Suprapubic skin (tissue), 4 donors: ENCODE measurements at places on chromosomes 6 and 20. TPM values are rescaled to one million over a fixed set of nuclear protein-coding genes. Genes with fewer than 3 reads are reported as not detected.

DNA sequence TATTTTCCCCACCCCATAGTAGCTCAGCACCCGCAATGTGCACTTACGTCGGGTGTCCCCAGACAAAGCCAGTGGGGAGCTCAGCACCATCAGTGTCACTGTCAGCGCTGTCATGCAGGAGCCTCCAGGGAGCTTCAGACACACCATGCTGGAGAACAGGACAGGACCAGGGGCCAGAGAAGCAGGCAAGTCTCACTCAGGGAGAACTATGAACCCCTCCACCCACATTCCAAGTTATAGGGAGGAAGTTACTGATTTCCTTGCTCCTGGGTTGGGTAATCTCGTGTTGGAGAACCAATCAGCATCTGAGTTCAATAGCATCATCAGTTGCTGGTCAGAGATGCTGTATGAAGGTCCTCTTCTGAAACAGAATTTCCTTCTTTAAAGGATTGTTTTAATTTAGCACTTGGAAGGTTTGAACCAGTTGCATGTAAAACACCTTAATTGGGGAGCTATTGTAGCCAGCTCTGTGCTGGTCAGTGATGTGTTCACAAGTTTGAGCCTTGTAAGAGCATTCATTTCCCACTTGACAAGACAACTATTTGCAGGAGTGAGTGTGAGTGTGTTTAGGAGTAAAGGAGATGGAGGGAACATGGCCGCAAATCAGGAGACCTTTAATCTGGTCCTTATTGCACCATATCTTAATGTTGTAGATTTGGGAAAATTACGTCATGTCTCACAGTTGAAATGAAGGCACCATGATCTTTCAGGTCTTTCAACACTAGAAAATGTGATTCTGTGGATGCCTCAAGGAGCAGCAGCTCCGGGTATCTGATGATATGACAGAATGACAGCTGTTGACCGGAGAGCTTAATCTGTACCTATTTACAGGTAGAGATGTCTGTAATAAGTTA, at the start of gene HLA-DRB1:
HLA-DRB1 (minus strand) TSS at position 253 of the 854 bp plus-strand sequence; CDS start at position 147, 106 bp downstream.
- no peaks in the 10 kb centered on the region for H3K36me3 ChIP-seq
- H3K27me3 ChIP-seq, result no peaks in the 10 kb centered on the region
- no peak for DNase-seq
- H3K4me3 ChIP-seq, result no peak within 1 kb of the TSS
- H3K27ac ChIP-seq, result no peak within 1 kb of the TSS

Gene TFAP2C
- total RNA-seq, result 89.1 TPM

DNA sequence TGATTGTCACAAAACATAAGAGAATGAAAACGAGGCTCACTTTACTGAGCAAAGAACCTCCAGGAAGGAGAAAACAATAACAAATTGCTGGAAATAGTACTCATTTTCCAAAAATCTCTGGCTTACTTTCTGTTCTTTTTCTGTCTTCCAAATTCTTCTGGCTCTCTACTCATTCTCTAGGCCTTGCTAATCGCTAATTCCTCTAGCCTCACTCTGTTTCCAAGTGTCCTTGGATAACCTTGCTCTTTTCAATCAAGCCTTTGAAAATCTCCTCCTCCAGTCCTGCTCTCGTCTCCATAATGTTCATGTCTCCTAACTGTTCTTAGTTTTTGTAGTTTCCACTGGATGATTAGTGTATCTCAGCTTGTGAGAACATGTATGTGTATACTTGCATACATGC, 96.2 kb upstream of the MAP7 start:
- no peak overlapping the region for H3K27ac ChIP-seq
- no peaks in the 10 kb centered on the region for H3K36me3 ChIP-seq
- DNase-seq, result no peak
- no peaks in the 10 kb centered on the region for H3K27me3 ChIP-seq
- H3K4me3 ChIP-seq, result no peak overlapping the region

DNA sequence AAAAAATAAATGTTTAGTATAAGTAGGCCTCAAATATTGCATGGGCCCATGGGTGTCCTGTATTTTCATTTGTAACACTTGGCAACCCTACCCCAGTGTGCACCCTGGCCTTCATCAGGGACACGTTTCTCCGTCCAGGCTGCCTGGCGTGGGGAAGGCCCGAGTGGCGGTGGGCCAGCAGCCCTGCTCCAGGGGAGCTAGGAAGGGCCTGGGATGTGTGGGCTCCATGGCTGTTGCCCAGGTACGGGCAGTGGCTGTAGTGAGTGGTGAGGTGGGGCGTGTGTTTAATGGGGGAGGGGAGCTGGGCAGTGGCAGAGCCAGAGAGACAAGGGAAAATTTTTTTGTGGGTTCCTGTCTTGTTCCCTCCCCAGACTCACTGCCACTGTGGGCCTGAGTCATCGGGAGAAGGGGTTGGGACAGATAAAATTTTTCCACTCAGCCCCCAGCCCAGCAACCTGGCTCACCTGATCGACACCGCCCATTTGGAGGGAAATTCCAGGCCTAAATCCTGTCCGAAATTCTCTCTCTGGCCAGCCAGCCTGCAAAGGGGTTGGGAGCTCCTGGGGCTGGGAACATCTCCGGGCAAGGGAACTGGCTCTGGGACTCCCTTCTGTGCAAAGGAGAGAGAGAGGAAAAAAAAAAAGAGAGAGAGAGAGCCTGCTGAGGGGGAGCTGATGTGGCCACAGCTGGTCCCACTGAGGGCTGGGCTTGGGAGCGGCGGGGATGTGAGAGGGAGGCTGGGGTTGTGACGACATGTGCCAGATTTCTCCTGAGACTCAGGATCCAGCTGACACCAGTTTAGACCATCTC, 32.5 kb upstream of the VEGFA start:
- no peaks in the 10 kb centered on the region for H3K36me3 ChIP-seq
- DNase-seq, result peak; percentile 47
- H3K27ac ChIP-seq, result no peak overlapping the region
- H3K4me1 ChIP-seq, result peaks cover 4% of the 10 kb centered on the region
- H3K27me3 ChIP-seq, result no peaks in the 10 kb centered on the region

DNA sequence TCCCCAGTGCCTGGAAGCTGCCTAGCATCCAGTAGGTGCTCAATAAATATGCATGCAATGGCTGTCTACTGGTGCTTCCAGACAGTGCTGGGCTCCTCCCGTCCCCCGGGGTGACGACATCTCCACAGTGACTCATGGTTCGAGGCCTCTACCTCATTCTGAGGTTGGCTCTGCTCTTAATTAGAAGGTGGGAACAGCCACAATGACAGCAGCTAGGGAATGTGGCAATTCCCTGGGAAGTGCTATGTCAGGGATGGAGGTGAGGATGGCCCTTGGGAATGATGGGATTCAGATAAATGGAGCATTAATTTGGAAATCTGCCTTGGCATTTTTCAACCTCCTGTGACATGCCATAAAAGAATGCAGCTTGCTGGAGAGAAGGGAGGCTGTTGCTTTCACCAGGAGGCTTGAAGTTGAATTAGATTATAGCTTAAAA, 43.5 kb upstream of the NFATC2 start:
- H3K4me1 ChIP-seq, result no peaks in the 10 kb centered on the region
- H3K27ac ChIP-seq, result no peak overlapping the region
- no peak overlapping the region for H3K4me3 ChIP-seq
- H3K36me3 ChIP-seq, result no peaks in the 10 kb centered on the region
- DNase-seq, result no peak

Gene POLR3F
- total RNA-seq, result 7.2 TPM

Gene HLA-DQB1
- 1.6 TPM for total RNA-seq

GRCh38 chr6:135655055-135655454, 157.5 kb upstream of the AHI1 start:
- no peaks in the 10 kb centered on the region for H3K27me3 ChIP-seq
- no peak overlapping the region for H3K27ac ChIP-seq
- no peaks in the 10 kb centered on the region for H3K36me3 ChIP-seq
- no peak for DNase-seq
- no peak overlapping the region for H3K4me3 ChIP-seq
- H3K4me1 ChIP-seq, result no peaks in the 10 kb centered on the region

- H3K4me3 ChIP-seq, result peak overlapping the region; percentile 70
- H3K27me3 ChIP-seq, result no peaks in the 10 kb centered on the region
- DNase-seq, result no peak
Measured at GRCh38 chr6:144007478-144008119, 460 bp downstream of the PLAGL1 start.

DNA sequence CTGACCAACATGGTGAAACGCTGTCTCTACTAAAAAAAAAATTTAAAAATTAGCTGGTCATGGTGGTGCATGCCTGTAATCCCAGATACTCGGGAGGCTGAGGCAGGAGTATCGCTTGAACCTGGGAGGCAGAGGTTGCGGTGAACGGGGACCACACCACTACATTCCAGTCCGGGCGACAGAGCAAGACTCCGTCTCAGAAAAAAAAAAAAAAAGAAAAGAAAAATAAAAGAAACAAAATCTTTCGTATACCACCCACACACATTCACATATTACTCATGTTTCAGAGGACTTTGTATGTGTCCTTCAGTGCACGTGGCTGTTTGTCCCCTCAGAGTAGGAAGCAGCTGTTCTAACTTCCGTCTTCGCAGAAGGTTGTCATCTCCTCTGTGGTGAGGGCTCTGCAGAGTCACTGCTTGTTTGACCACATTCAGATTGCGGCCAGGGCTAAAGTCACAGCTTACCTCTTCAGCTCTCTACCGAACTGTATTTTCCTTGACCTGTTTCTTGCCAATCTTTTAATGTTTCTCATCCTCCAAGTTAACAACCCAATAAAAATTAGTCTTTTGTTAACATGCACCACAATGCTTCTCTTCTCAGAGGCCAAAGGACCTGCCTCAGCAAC, 36.6 kb upstream of the HIVEP1 start:
- no peak overlapping the region for H3K4me3 ChIP-seq
- DNase-seq, result no peak
- H3K36me3 ChIP-seq, result no peaks in the 10 kb centered on the region
- H3K4me1 ChIP-seq, result peaks cover 20% of the 10 kb centered on the region

DNA sequence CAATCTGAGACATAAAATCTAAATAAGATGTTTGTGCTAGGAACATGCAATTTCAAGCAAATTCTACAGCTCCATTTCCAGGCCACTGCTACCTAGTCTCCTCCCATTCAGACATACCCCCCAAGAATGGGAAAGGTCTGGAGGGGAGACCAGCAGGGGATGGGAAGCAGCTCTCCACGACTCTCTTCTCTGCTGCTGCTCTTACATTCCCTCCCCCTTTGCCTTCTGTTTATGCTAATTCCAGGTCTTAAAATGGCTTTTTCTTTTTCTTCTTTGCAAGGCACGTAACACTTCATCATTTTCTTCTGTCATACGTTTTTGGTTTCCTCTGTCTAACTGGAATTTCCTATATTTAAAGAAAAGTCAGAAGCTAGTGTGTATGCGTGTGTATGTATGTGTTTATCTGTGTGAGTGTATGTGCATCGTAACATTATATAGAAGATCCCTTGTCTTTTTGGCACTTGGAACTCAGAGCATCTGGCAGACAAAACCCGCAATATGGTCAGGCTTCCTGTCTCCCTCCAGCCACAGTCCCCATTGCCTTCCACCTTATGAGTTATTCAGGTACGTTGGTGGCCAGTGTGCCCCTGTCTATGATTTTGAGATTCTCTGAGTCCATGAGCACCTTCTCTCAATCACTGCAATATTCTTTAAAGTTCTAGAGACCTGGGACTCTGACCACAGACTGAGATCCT, 493.7 kb downstream of the BTBD3 start:
- no peak overlapping the region for H3K4me3 ChIP-seq
- no peak overlapping the region for H3K27ac ChIP-seq
- no peaks in the 10 kb centered on the region for H3K27me3 ChIP-seq
- DNase-seq, result no peak
- H3K4me1 ChIP-seq, result peaks cover 4% of the 10 kb centered on the region

DNA sequence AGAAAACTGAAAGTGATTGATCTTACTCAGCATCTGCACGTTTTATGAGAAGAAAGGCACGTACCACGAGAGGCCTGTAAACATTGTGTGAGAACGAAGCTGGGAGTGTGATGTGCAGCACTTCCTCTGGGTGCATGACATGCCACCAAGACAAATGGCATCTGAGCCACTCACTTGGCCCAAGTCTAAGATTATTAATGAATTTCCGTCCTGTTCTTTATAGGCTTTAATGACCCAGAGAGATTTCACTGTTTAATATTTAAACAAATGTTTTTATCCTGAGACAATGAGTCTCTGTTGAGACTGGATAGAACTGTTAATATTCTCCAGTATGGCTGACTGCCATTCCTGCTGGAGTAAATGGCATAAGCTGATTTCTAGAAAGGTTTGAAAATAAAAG, 172.6 kb upstream of the PHACTR1 start:
- no peak for DNase-seq
- H3K4me1 ChIP-seq, result peaks cover 4% of the 10 kb centered on the region
- no peaks in the 10 kb centered on the region for H3K27me3 ChIP-seq
- no peak overlapping the region for H3K27ac ChIP-seq

Gene PPP1R16B
- total RNA-seq, result 5.6 TPM

- no peak overlapping the region for H3K27ac ChIP-seq
- H3K4me1 ChIP-seq, result no peaks in the 10 kb centered on the region
- H3K27me3 ChIP-seq, result no peaks in the 10 kb centered on the region
Measured at GRCh38 chr6:86537292-86537861, 400.0 kb upstream of the HTR1E start.

Gene MUC21
- total RNA-seq, result not detected

Gene CASS4
- 1.9 TPM for total RNA-seq

Gene CTNNBL1
- total RNA-seq, result 26.8 TPM
